ENCODE measurements at places on chromosomes 2 and 18.

- DNase-seq = no peak
Observed at GRCh38 chr2:11676640-11677039, 6.6 kb upstream of the NTSR2 start.

- no peak for DNase-seq
Observed at GRCh38 chr18:48363175-48363574, 46.0 kb downstream of the ZBTB7C start.

- no peak for DNase-seq
Observed at GRCh38 chr2:79191816-79192215, 32.3 kb upstream of the REG3A start.

- no peak for DNase-seq
Observed at GRCh38 chr2:100042562-100042961, 99.8 kb downstream of the AFF3 start.

DNA sequence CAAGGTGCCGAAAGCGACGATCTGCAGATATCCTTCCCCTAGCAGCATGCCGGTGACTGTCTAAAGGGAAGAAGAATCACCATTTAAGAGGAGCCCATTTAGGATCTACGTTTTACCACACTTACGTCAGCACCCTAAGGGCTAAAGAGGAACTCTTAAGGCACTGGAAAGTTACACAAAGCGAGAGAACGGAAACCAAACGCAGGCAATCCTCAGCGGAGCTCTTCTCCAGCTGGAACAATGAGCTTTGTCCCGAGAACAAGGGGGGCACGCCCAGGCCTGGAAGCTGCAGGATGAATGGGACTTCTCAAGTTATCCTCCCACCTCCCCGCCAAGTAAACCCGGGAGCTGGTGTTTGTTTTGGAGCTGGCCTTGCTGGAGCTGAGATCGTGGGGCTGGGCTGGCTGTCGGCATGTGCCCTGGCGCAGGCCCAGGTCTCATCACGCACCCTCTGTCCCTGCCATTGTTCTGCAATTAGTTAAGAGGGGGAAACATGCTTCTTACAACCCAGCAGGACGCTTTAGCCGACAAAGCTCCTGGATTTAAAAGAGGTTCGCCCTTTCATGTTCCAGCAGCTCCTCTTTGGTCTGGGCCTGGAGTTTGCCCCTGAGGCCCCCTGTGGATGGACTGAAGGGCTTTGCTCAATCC lies 36.4 kb downstream of the PXDN start:
- no peak for DNase-seq
